ENCODE measurements at places on chromosomes 5 and 9.

GRCh38 chr9:19201899-19202891 is 28.3 kb upstream of the DENND4C start:
- DNase-seq: no peak

- no peak for DNase-seq
These were observed 62.3 kb upstream of the HMHB1 start for GRCh38 chr5:143749581-143750205.

- DNase-seq: no peak
These were observed 71.9 kb upstream of the LRRTM2 start for GRCh38 chr5:138946831-138947560.

DNA sequence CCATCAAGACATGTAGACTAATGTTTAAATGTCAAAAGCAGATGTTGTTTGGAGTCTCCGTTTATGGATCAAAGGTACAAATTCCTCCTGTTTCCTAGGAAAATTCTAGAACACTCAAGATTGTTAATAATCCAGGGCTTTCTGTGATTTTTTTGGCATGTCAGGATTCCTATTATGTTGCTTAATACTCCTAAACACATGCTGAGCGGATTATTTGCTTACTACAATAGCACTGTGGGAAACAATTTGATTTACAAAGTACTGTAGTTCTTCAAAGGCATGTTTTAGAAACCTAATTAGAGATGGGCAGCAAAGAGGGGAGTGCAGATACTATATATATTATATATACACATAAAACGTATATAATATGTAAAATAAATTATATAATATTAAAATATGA is 19.0 kb upstream of the SCAMP1 start:
- no peak for DNase-seq

DNA sequence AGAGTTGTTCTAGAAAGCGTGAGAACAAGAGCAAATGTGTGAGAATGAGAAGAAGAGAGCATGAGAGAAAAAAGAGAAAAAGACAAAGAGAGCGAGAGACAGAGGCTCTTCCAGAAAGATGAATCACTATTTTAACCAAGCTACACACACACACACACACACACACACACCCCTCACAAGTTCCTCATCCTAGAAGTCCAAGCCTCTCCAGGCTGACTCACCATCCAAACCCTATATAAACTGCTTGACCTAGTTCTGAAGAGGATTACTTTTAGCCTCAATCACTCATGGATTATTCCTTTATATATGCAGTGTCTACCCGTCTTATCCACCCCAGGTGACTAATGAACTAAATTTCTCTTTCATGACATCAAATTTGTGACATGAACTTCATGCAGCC is 37.6 kb downstream of the C9orf57 start:
- no peak for DNase-seq

GRCh38 chr5:97618721-97619120 is 435.7 kb upstream of the RIOK2 start:
- no peak for DNase-seq

- no peak for DNase-seq
These were observed 32.0 kb downstream of the TBCA start for GRCh38 chr5:77744116-77744515.

DNA sequence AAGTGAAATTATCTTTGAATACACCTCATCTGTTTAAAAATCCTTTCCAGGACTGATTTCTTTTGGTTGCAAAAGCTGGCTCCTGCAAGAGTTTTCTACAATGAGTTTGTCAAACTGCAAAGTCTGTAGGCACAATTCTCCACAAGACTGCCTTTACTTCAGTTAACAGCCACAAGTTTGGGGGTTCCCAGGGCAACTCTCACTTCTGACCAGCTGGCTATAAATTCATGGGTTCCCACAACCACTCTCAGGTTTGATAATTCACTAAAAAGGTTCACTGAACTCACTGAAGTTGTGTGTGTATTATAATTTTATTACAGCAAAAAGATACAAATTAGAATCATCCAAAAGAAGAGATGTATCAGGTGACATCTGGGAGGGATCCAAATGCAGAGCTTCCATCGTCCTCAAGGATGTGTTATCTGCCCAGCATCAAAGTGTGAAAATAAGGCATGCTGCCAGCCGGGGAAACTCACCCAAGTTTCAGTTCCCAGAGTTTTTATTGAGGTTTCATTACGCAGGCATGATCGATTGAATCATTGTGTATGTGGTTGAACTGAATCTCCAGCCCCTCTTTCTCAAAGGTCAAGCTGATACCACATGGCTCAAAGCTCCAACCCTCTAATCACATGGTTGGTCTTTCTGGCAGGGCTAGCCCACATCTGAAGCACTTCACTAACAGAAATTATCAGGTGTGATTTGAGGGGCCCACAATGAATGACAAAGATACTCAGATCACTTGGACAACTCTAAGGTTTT is 19.0 kb upstream of the PSIP1 start:
- no peak for DNase-seq

GRCh38 chr9:80326105-80326504 is 754.3 kb downstream of the TLE4 start:
- DNase-seq: no peak

DNA sequence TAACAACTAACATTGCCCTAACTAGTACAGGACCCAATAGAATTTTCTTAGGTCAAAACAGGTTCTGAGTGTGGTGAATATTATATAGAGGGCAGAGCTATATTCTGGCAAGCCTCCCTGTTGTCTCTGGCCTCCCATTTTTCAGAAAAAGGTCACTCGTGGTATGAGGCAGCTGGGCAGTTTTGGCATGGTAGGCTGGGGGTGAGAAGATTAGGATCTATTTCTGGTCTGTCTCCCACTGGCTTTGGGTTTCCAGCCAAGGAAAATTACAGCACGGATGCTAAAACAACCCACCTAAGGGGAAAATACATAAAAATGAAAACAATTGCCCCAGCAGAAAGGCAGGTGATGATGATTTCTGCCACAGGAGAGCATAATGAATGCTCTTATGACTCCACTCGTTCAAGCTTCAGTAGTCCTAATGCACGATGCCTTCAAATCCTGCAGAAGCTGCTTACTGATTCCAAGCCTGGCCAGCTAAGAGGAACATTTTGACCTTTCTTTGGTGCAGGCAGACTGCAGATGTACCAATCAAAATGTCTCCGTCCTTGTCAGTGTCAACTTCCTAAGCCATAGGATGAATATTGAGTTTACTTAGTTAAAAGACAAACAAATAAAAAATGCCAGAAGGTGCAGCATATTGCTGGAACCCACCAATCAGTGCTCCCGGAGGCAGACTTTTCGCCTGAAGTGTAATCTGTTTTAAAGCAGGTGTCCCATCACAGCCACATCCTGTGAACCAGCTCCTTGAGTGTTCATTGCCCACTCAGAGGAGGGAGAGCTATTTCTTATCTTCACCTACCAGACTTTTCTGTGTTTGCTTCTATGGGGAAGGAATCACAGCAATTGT is 435.4 kb downstream of the ZSWIM6 start:
- no peak for DNase-seq

GRCh38 chr5:174777583-174777982 is 53.2 kb downstream of the MSX2 start:
- DNase-seq: no peak

GRCh38 chr5:176687881-176688280 is 40.6 kb downstream of the TSPAN17 start:
- DNase-seq: no peak

GRCh38 chr9:81787747-81788632 is 98.6 kb upstream of the TLE1 start:
- DNase-seq: no peak
